Stimulated activated CD8-positive, alpha-beta memory T cell treated with anti-CD3 and anti-CD28 coated beads, Interleukin-15, amount 100 ng/mL, for 4 hours (primary cell): ENCODE measurements at places on chromosomes 4 and X.

DNA sequence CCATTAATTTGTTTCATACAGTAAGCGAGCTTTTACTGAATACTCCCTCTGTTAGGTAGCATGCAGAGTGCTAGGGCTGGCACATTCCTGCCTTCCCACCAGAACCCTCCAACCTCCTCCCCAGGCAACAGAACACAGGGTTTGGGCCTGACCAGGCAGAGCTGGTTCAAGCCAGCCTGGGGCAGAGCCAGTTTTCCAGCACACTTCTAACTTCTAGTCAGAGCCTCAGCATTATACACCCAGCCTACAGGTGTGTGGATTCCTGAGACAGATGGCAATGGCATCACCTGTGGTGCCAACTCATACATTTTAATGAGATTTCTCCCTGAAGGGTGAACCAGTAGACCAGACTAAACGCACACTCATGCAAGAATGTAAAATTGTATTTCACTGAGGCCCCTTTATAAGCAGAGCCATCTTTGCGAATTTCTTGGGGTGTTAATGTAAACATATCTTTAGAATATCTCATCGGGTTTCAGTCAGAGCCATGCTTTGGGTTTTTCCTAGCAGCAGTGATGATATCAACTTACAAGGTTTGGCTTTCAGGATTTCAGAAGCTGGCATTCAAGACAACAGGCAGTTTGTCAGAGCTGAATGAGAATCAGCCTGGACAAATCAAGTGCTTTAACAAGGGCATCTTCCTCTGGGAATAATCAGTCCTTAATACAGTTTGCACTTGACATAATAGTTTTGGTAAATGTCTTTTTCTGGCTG, 92.0 kb downstream of the GATB start:
- no peak for DNase-seq

DNA sequence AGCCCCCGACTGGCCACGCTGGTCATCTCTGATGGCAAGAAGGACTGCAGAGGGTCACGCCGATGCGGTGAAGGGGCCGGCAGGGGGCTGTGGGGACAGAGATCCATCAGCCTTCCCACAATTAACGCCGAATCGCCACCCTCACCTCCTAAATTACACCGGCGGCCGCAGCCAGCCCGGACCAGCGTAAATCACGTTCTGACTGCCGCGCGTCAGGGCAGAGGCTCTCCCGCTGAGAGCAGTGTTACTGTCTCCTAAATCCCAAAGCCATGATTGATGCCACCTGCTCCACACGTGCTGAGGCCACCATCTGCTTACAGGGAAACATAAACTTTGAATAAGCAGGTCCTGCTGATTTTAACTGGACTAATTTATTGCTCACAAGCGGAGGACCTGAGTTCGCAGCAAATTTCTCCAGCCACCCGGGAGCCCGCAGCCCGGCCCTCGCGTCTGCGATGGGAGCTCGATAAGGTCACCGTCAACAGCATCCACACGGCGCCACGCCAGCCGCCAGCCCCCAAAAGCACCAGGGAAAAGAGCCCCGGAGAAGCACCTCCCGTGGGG, 127.3 kb upstream of the NKX1-1 start:
- DNase-seq, result no peak

DNA sequence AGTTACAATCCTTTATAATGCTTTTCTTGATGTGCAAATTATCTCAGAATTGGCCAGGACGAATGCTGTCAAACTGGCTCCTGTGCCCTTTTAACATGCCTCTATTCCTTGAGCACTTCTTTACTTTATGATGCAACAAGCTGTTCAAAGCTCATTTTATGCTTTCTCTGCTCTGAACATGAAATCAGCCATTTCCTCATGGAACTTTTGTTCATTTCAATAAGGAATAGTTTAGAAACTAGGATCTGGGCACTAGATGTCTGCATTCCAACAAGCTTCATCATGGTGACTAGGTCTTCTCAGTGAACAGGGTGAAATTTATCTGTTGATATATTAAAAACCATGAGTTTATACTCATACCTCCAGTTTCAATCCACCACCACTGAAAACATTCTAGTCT, 87.3 kb upstream of the TEX13A start:
- DNase-seq, result no peak

DNA sequence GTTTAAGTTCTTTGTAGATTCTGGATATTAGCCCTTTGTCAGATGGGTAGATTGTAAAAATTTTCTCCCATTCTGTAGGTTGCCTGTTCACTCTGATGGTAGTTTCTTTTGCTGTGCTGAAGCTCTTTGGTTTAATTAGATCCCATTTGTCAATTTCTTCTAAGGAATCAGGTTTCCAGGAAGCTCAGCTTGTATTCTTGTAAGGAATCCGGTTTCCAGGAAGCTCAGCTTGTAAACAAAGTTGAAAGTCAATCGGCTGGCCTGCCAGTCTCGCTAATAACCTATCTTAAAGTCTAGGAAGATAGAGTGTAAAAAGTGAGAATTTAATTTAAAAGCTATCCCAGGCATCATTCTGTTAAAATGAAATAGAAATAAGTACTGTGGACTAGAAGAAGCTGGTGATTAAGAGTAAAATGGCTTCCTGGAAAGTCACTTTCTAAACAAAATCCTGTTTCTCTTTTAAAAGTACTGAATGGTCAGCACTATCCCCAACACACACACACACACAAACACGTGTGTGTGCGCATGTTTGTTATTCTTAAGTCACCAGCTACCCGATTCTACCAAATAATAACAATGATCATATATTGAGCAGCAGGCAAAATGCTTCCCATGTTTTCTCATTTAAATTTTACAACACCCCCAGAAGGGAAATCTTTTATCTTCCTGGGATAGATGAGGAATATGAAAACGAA, 171.7 kb downstream of the PAPSS1 start:
- DNase-seq, result no peak
